NB4 (cell line): ENCODE measurements at places on chromosomes 1 and 21.

GRCh38 chr1:214455479-214455878 lies 95.9 kb downstream of the PTPN14 start:
- peak; percentile 35 for DNase-seq

GRCh38 chr21:31352836-31353235 lies 8.8 kb upstream of the TIAM1 start:
- no peak for DNase-seq

GRCh38 chr1:1374589-1374928 lies 448 bp downstream of the AURKAIP1 start:
- DNase-seq: peak; percentile 67

DNA sequence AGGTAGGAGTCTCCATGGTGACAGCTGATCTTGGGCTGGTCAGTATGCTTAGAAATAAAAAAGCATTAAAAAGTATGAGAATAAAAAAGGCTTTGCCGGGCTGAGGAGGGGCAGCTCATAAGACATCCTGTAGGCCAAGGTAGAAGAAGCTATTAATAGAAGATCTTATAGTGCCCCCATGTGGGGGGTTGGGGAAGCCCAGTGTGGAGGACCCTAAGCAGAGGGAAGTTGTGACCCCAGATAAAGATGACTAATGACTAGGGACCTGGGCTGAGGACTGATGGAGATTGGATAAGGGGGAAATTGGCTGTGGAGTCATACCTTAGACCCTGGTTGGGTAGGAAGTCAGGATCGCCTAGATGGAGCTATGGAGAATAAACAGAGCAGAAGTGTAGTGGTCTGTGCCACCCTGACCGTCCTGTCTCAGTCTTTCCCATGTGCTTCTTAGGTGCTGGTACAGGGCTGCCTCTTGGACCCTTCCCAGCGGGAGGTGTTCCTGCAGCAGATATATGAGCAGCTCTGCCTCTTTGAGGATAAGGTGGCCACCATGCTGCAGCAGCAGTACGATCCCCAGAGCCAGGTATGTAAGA lies 25.0 kb downstream of the SZT2 start:
- peak; percentile 78 for DNase-seq

- no peak for DNase-seq
These were observed 24.8 kb downstream of the SYT14 start for GRCh38 chr1:209962856-209963255.

DNA sequence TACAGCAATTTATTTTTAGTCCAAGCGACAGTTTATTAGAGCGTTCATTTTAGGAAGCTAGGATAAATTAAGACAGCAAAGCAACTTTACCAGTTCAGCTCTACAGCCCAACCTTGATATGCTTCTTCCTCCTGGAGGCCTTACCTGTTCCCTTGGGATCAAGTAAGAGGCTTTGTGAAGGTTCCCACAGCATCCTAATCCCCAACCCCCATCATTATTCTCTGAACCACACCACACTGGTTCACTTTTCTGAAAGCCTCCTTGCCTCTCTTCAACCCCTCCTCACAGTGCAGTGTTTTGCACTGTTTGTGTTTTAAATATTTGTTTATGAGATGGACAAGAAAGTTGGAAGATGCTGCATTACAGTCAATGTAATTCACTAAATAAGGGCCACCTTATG lies 126.3 kb upstream of the CXADR start:
- DNase-seq: no peak

GRCh38 chr1:32159189-32159588 lies 20.3 kb upstream of the TXLNA start:
- no peak for DNase-seq

DNA sequence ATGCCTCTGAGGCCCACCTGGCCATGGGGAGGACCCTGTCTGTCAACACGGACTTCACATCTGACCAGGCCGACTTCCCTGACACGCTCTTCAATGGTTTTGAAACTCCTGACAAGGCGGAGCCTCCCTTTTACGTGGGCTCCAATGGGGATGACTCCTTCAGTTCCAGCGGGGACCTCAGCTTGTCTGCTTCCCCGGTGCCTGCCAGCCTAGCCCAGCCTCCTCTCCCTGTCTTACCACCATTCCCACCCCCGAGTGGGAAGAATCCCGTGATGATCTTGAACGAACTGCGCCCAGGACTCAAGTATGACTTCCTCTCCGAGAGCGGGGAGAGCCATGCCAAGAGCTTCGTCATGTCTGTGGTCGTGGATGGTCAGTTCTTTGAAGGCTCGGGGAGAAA lies 101.8 kb downstream of the ADARB1 start:
- DNase-seq: no peak

DNA sequence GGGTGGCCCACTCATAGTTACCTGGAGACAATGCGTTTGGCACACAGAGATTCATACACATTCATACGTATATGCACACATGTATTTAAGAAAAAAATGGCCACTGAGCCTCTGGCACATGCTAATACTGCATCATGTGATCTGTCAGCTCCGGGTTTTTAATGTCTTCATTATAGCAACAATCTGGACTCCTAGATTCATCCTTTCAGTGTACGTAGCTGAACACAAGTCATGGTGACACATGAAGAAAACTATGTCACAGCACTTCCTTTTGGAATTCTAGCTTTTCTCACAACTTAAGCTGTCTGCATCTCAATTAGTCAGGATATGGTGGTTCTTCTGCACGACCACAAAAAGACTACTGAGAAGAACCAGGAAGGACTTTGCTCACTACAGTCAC lies 24.7 kb downstream of the HSF2BP start:
- no peak for DNase-seq

GRCh38 chr1:214546886-214547641 lies 4.3 kb downstream of the PTPN14 start:
- no peak for DNase-seq

DNA sequence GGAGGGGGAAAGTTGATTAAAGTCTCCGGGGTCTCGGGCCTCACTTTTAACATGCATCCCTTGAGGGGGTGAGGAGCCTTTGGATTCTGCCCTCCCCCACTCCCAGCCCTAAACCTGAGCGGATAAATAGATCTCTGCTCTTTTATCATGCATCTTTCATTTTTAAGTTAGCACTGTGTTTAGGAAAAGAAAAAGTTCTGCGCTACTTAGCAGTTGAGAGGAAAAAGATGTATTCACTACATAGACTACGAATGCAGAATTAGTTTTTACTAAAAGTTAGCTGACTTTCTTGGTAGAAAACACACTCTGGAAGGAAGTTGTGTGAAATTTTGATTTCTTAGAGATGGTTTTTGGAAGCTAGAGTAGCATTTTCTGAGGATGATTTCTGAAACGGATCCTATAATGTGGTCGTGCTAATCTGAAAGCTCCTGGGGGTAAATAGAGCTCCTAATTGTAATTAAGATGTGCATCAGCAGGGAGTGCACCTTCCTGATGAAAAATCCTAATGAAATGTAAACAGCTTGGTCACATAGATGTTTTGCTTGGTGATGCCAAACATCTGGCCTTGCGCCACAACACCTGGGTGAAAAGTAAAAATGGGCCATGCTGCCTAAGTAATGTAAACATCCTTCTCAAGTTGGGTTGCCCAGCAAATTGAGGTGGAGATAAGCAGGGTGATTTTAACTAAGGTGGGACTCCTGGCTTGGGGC lies 1.8 kb downstream of the ROR1 start:
- DNase-seq: no peak

DNA sequence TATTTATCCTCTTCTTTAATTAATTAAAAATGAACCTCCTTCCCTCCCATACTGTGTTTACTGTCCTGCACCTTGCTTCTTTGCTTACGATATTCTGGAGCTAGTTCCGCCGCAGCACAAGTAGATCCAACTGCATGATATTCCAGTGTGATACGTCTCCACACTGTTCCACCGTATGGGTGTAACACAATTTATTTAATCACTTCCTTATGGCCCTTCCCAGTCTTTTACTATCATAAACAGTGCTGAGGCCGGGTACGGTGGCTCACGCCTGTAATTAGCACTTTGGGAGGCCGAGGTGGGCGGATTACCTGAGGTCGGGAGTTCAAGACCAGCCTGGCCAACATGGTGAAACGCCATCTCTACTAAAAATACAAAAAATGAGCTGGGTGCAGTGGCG lies 25.7 kb downstream of the CNST start:
- DNase-seq: no peak

- no peak for DNase-seq
These were observed 33.7 kb downstream of the GLUL start for GRCh38 chr1:182357913-182358312.
